Foreskin melanocyte (primary cell): ENCODE measurements at places on chromosomes 11 and 22.

DNA sequence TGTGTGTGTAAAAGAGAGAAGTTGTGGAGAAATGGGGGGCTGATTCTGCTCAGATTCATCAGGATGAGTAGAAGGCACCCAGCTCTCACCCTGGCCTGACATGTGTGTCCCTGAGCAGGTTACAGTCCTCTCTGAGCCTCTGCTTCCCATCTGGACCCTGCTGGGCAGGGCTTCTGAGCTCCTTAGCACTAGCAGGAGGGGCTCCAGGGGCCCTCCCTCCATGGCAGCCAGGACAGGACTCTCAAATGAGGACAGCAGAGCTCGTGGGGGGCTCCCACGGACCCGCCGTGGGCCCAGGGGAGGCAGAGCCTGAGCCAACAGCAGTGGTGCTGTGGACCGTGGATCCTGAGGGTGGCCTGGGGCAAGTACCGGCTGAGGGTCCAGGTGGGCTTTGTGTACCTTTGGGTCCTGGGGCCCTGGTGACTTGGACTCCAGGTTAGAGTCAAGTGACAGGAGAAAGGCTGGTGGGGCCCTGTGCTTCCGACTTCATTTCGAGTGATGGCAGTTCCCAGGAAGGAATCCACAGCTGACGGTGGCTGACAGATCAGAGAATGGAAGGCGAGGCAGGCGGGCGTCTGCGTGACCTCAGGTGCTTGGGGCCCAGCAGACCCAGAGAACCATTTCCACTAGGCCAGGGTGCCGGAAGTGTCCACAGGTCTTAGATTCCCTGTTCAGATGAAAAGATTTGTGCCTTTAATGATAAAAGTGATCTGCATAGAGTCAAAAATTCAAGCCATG, 21.9 kb downstream of the NEAT1 start:
- DNase-seq = peak; percentile 29

- no peak for DNase-seq
These were observed 205.5 kb downstream of the CTTN start for GRCh38 chr11:70603756-70604211.

GRCh38 chr11:28767574-28767973, 659.4 kb downstream of the METTL15 start:
- no peak for DNase-seq

DNA sequence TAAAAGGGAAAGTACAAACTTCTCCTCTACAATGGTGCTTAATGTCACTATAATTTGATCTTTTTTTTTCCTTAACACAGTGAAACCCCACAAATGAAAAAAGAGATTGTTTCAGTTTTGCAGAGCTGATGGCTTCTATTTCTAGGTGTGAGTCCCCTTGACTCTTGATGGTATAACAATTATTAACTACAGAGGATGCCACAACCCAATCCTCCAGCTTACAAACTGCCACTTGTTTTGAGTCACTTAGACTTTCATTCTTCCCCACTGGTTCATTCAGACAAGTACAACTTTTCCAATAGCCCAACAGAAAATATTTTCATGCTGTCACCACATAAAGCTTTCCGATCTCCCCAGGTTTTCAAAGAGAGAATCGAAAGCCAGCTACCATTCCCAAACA, 812.2 kb downstream of the LRRC4C start:
- no peak for DNase-seq
